Right ventricle myocardium superior (tissue), 1 donor: ENCODE measurements at places on chromosomes 12 and 14. TPM values are rescaled to one million over a fixed set of nuclear protein-coding genes. Genes with fewer than 3 reads are reported as not detected.

Gene PTPN21
- 32.2 TPM for total RNA-seq

Gene MFAP5
- 45.9 TPM for total RNA-seq

Gene IL31
- total RNA-seq = not detected

Gene KCNK10
- not detected for total RNA-seq

Gene PIWIL1
- total RNA-seq = not detected

Gene NTN4
- 81.5 TPM for total RNA-seq

Gene COA8
- 60.6 TPM for total RNA-seq

Gene HOXC13
- not detected for total RNA-seq

Gene GALNT8
- 2.9 TPM for total RNA-seq

Gene CLEC4D
- not detected for total RNA-seq

Gene OTX2
- total RNA-seq = not detected

Gene TBX3
- 11.8 TPM for total RNA-seq

Gene DTX3
- total RNA-seq = 21.7 TPM

Gene GLT1D1
- total RNA-seq = 0.30 TPM

Gene RPGRIP1
- 0.27 TPM for total RNA-seq

Gene FGF6
- not detected for total RNA-seq

Gene POTEM
- not detected for total RNA-seq

Gene BCL11B
- 0.08 TPM for total RNA-seq

Gene SERPINA10
- total RNA-seq = not detected

Gene OAS2
- total RNA-seq = 3.7 TPM

Gene CYP46A1
- 3.0 TPM for total RNA-seq

Gene DHRS4L2
- 17.7 TPM for total RNA-seq

Gene TPH2
- total RNA-seq = not detected

Gene GDF3
- total RNA-seq = not detected

Gene SMCO2
- not detected for total RNA-seq

Gene MMP17
- total RNA-seq = 1.3 TPM

Gene CD27
- 0.30 TPM for total RNA-seq

Gene HOXC9
- total RNA-seq = not detected

Gene AP4S1
- total RNA-seq = 6.7 TPM

Gene C12orf56
- not detected for total RNA-seq

Gene ACOT6
- total RNA-seq = not detected

Gene DNAH10
- 0.08 TPM for total RNA-seq

Gene GRIP1
- total RNA-seq = 4.1 TPM

Gene BTG1
- 74.1 TPM for total RNA-seq

Gene TPPP2
- 0.81 TPM for total RNA-seq

Gene DCAF5
- 53.4 TPM for total RNA-seq

Gene NEMF
- 44.5 TPM for total RNA-seq

Gene ADCY4
- 20.6 TPM for total RNA-seq

Gene DAO
- not detected for total RNA-seq

Gene KLHL33
- total RNA-seq = 0.70 TPM

Gene PRH1
- total RNA-seq = 2.5 TPM

Gene LRP1-AS
- not detected for total RNA-seq

Gene LGALS3
- total RNA-seq = 246 TPM

Gene TSHR
- not detected for total RNA-seq

Gene CYP27B1
- not detected for total RNA-seq

Gene TXNDC16
- 3.1 TPM for total RNA-seq

Gene CPNE6
- total RNA-seq = not detected

Gene GSG1
- total RNA-seq = not detected

Gene SLC6A15
- not detected for total RNA-seq

Gene LDHB
- total RNA-seq = 2,064 TPM
